ENCODE measurements at places on chromosomes 5 and 9. TPM values are rescaled to one million over a fixed set of nuclear protein-coding genes. Genes with fewer than 3 reads are reported as not detected.

The SPINK1 gene
- total RNA-seq = not detected

- H3K27me3 ChIP-seq = no peaks in the 10 kb centered on the region
- H3K27ac ChIP-seq = no peak overlapping the region
- H3K4me1 ChIP-seq = no peaks in the 10 kb centered on the region
- no peak for DNase-seq
Measured at GRCh38 chr5:158434749-158435148, 575.8 kb upstream of the CLINT1 start.

- H3K27ac ChIP-seq = no peak overlapping the region
- DNase-seq = no peak
- no peaks in the 10 kb centered on the region for H3K27me3 ChIP-seq
- H3K4me3 ChIP-seq = no peak overlapping the region
- H3K36me3 ChIP-seq = no peaks in the 10 kb centered on the region
Measured at GRCh38 chr9:115766370-115766955, 387.1 kb upstream of the PAPPA start.

DNA sequence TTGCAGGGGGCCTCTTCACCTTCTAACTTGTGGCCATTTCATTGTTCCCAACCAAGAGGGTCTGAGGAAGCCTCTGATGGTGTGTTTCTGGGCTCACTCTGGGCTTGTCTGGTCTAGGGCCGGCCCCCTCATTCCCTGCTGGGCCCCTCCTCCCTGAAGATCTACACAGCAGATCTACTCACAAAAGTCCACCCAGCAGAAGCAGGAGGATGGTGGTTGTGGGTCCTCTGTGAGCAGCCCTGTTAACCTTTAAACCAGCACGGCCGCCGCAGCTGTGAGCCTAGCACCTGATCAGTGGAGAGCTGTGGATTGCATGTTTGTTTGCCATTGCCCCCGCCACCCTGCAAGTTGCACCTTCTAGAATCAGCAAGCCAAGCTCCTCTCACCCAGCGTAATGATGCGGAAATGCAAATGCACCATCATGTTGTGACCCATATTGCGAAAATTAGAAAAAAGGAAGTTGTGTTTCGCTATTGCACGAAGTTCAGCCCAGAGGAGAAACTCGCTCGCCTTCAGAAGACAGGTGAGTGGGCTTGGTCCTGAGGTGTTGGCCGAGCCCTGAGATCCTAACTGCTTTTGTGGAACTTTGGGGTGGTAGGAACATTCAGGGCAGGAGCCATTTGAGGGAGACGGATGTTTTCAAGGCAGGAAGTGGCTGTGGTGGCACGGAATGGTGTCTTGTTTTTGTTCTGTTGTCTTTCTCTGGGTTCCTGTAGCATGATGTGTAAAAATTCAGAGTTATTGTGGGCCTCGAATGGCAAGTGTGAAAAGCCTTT lies 16.7 kb downstream of the FGD3 start:
- no peaks in the 10 kb centered on the region for H3K36me3 ChIP-seq
- no peaks in the 10 kb centered on the region for H3K27me3 ChIP-seq
- H3K4me3 ChIP-seq = no peak overlapping the region
- DNase-seq = no peak
- peaks cover 8% of the 10 kb centered on the region for H3K4me1 ChIP-seq

DNA sequence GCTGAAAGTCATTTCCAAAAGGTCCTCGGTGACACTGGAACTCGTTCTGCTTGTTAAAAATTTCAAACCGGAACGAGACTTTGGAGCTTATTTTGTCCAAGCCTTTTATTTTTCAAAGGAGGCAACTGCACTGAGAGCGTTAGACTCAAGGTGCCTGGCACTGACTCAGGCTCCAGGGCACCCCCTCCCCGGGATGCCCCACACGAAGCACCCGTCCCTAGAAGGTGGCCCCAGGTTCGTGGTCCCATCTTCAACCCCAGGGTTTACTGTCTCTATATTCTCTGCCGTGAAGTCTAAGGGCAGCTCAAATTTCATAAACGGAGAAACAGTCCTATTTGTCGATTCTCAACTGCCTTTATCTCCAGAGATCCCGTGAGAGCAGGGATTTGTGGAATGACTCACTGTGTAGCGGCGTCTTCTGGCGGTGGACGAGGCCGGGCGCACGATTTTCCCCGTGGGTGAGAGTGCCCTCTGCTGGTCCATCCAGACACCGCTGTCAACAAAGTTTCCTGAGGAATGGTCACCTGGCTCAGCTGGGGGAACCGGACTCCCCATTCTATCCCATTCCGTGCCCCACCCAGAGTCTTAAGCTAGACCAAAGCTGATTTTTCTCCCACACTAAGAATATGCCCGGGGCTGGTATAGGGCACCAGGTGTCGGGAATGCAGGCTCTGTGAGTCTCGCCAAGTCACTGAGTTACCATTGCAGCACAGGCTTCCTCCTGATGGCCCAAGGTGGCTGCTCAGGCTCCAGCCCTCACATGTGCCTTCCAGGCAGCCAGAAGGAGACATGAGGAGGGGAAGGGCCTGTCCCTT lies 27.1 kb upstream of the SLC6A19 start:
- DNase-seq = peak; percentile 76
- H3K27ac ChIP-seq = no peak overlapping the region
- no peak overlapping the region for H3K4me3 ChIP-seq
- H3K36me3 ChIP-seq = no peaks in the 10 kb centered on the region

The CD74 gene
- total RNA-seq = 9.8 TPM

The LCN15 gene
- total RNA-seq = not detected

- no peak overlapping the region for H3K4me3 ChIP-seq
- H3K27me3 ChIP-seq = no peaks in the 10 kb centered on the region
- no peak overlapping the region for H3K27ac ChIP-seq
- no peaks in the 10 kb centered on the region for H3K36me3 ChIP-seq
- no peak for DNase-seq
Measured at GRCh38 chr5:16880547-16880946, 55.5 kb downstream of the MYO10 start.

The TCF7 gene
- total RNA-seq = 0.73 TPM

The PAPPA gene
- total RNA-seq = 0.65 TPM

The FAM151B gene
- 3.9 TPM for total RNA-seq

GRCh38 chr5:149317281-149318048 lies 27.8 kb upstream of the GRPEL2 start:
- H3K36me3 ChIP-seq = no peaks in the 10 kb centered on the region
- no peaks in the 10 kb centered on the region for H3K27me3 ChIP-seq
- no peaks in the 10 kb centered on the region for H3K4me1 ChIP-seq
- no peak overlapping the region for H3K27ac ChIP-seq
- peak; percentile 49 for DNase-seq

DNA sequence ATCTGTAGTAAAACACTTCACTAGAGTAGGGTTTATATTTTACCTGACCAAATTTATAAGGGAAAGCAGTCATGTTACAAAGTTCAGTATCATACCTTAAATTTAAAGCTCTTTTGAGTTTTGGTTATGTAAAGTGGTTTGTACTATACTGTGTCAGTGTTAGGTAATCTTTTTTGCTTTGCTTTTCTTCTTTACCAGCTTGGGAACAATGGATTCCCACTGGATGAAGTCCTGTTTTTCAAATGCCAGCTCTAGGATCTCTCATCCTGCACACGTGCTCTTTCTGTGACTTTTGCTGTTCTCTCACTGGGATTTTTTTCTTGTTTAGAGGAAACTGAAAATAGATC lies 15.9 kb downstream of the CYSTM1 start:
- no peaks in the 10 kb centered on the region for H3K36me3 ChIP-seq
- H3K27ac ChIP-seq = no peak overlapping the region
- no peaks in the 10 kb centered on the region for H3K27me3 ChIP-seq
- DNase-seq = no peak
- H3K4me3 ChIP-seq = peak overlapping the region; percentile 5

The ACTBL2 gene
- total RNA-seq = not detected

GRCh38 chr5:37792975-37793631 lies 46.7 kb downstream of the GDNF start:
- H3K4me1 ChIP-seq = no peaks in the 10 kb centered on the region
- no peaks in the 10 kb centered on the region for H3K36me3 ChIP-seq
- no peak overlapping the region for H3K4me3 ChIP-seq
- DNase-seq = no peak

The EIF4EBP3 gene
- total RNA-seq = 0.53 TPM

DNA sequence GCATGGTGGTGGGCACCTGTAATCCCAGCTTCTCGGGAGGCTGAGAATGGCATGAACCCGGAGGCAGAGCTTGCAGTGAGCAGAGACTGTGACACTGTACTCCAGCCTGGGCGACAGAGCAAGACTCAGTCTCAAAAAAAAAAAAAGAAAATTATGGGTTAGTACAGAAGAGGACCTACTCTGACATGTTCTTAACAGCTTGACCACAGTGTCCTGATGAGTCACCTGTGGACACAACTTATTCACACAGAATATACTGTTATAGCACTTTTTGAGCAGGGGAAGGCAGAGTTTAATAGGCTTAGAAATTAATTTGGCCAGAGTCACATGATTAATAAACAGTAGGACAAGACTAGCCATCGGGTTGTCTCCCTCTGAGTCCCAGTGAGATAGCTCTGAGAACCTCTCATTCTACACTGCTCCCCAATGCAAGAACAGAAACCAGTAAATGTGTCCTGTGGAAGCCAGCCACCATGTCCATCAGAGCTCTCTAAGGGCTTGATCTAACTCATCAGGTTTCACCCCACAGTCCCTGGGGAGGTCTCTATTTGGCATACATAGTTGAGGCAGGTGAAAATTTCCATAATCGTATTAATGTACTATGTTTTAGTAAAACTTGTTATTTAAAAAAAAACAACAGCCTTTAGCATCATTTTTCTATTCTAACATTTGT lies 1077.9 kb upstream of the C9orf72 start:
- H3K27ac ChIP-seq = no peak overlapping the region
- H3K4me3 ChIP-seq = no peak overlapping the region
- H3K27me3 ChIP-seq = no peaks in the 10 kb centered on the region
- H3K36me3 ChIP-seq = no peaks in the 10 kb centered on the region
- no peak for DNase-seq

GRCh38 chr9:14326264-14326826 lies 12.4 kb upstream of the NFIB start:
- H3K36me3 ChIP-seq = no peaks in the 10 kb centered on the region
- H3K27ac ChIP-seq = no peak overlapping the region
- no peak overlapping the region for H3K4me3 ChIP-seq
- no peak for DNase-seq

The SOX30 gene
- total RNA-seq = 0.17 TPM

- peaks cover 26% of the 10 kb centered on the region for H3K4me1 ChIP-seq
- peak overlapping the region; percentile 27 for H3K27ac ChIP-seq
- no peak overlapping the region for H3K4me3 ChIP-seq
- no peaks in the 10 kb centered on the region for H3K36me3 ChIP-seq
- no peaks in the 10 kb centered on the region for H3K27me3 ChIP-seq
Measured at GRCh38 chr9:122944960-122945888, 4.4 kb downstream of the RABGAP1 start.

- H3K4me1 ChIP-seq = no peaks in the 10 kb centered on the region
- H3K27ac ChIP-seq = no peak overlapping the region
- H3K4me3 ChIP-seq = no peak overlapping the region
Measured at GRCh38 chr9:134100040-134100439, 32.2 kb upstream of the BRD3 start.

The MAMDC4 gene
- total RNA-seq = 8.3 TPM

GRCh38 chr9:129368444-129368978 lies 190.4 kb upstream of the IER5L start:
- no peaks in the 10 kb centered on the region for H3K36me3 ChIP-seq
- H3K4me1 ChIP-seq = no peaks in the 10 kb centered on the region
- H3K4me3 ChIP-seq = no peak overlapping the region
- DNase-seq = no peak
- H3K27ac ChIP-seq = no peak overlapping the region

The CNOT8 gene
- total RNA-seq = 81.8 TPM

The CDO1 gene
- 18.4 TPM for total RNA-seq

The MARCOL gene
- total RNA-seq = not detected

DNA sequence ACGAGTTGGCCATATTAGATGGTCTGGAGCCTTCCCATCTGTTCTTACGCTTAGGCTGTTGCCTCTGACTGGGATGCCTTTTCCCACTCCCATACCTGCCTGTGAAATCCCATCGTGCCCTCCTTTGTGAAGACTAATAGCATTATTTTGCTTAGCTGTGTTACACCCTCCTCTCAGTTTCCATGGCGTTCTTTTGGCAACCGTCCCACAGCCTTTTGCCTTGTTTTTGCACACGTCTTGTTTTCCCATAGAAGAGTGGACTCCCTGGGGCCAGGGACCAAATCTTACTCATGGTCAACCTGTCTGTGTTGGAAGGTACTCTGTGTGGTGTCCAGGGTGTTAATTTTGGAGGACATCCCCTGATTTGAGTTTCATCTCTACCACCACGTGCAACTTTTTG lies 242.1 kb downstream of the HSPA4 start:
- no peak for DNase-seq
- H3K36me3 ChIP-seq = no peaks in the 10 kb centered on the region
- no peaks in the 10 kb centered on the region for H3K27me3 ChIP-seq
- no peaks in the 10 kb centered on the region for H3K4me1 ChIP-seq
- no peak overlapping the region for H3K4me3 ChIP-seq

The CARTPT gene
- total RNA-seq = not detected

DNA sequence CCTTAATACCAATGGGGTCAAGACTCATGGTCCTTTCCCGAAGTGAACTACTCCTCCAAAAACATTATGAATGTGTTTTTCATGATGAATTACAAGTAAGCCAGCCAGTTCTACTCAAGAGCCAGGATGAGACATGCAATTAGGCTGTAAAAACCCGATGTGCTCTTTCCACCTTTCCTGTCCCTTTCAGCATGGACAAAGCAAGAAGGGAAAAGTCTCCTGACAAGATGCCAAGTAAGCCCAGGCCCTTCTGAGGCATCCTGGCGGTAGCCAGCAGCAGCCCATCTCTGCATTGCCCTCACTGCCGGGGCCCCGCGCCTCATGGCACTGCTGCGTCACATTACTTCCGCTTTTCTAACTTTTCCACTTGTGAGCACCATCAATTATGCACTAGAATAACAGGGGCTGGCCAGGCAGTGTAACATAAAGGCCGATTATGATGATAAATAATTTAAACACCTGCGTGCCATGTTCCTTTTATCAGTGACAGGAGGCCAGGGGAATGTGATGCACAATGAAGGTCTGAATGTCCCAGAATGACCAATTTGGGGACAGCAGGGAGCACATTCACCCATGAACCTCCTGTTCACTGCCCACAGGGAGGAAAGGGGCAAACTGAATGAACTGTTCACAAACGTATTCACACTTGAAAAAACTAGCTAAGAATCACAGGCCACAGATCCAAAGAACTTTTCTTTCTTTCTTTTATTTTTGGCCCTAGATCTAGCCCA lies 37.4 kb downstream of the EFNA5 start:
- H3K27ac ChIP-seq = peak overlapping the region; percentile 83
- peaks cover 56% of the 10 kb centered on the region for H3K4me1 ChIP-seq
- peak; percentile 60 for DNase-seq
- no peaks in the 10 kb centered on the region for H3K27me3 ChIP-seq
- H3K4me3 ChIP-seq = peak overlapping the region; percentile 4
- peaks cover 6% of the 10 kb centered on the region for H3K36me3 ChIP-seq

GRCh38 chr5:163363389-163363788 lies 74.0 kb upstream of the CCNG1 start:
- H3K27ac ChIP-seq = no peak overlapping the region
- no peak overlapping the region for H3K4me3 ChIP-seq
- H3K27me3 ChIP-seq = no peaks in the 10 kb centered on the region
- no peak for DNase-seq

The SNCB gene
- total RNA-seq = 1.1 TPM

Data from neural progenitor cell (in vitro differentiated cells).